ENCODE measurements at places on chromosomes 5 and 9. TPM values are rescaled to one million over a fixed set of nuclear protein-coding genes. Genes with fewer than 3 reads are reported as not detected.

ITGA2 gene
- total RNA-seq: 113 TPM

NIPAL4 gene
- total RNA-seq: not detected

PCDHB3 gene
- 1.3 TPM for total RNA-seq

DCANP1 gene
- not detected for total RNA-seq

Data from aortic smooth muscle cell (primary cell).